ENCODE measurements at places on chromosomes 1 and 21.
A peak's percentile ranks its signal among the peaks of the same experiment; 100 is the strongest.

GRCh38 chr21:42681296-42682206, 28.1 kb downstream of the PDE9A start:
- no peak for DNase-seq

- DNase-seq, result peak; percentile 73
These were observed 6.2 kb downstream of the PROX1 start for GRCh38 chr1:213993929-213994328.

GRCh38 chr1:116677474-116678062, 10.0 kb upstream of the IGSF3 start:
- DNase-seq, result no peak

DNA sequence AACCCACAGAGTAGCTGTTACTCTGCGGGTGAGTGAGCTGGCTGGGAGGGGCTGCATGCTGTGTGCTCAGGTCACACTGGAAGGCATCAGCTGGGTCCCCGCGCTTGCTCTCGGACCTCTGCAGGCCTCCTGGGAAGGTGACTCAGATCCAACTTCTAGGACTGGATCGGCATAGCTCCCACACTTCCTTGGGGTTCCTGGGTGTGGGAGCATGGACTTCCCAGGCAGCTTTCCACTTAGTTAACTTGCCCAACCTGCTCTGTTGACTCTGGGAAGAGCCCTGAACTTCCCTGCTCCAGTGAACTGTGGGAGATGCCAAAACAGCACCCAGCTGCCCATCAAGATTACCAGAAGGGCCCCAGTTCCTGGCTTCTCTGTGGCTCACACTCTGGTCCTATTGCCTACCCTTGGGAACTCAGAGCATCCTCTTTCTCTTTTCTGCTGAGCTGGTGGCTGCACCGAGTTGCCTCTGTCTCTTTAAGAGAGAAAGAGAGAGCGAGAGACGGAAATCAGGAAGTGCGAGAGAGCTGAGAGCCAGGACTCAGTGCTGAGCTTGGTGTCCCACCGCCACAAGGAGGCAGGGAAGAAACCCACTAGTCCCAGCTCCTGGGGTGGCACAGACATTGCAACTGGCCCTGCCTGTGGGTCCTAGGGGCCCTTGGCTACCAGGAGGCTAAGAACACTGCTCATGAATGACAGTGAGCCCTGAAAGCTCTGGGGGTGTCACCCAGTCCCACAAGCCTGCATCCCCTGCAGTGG, at the start of gene IKBKE:
TSS of gene IKBKE (plus strand) at position 544 of the 759 bp plus-strand sequence. CDS start 2,752 bp downstream, outside the sequence.
- DNase-seq, result peak; percentile 52

DNA sequence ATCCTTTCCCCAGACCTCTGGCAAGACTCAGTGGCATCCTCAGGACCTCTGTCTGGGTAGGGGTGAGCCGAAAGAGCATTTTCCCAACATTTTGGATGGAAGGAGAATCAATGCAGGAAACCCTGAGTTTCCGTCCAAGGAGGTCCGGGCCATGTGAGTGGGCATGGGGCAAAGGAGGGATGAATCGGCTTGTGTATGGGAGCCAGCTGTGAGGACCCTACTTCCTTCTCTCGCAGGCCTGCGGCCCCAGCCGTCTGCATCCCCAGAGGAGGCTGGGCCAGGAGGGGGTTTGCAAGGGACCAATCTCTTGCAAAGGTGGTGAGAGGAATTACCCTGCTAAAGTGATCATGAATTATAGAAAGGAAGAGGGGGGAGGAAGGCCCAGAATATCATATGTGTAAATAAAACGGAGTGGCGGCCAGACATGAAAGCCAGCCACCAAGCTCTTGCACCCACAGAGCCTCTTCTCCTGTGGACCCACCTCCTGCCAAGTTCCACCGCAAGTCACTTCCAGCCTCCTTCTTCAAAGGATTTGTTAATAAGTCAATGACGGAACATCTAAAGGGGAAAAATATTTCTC, 48.2 kb upstream of the POU3F1 start:
- no peak for DNase-seq

- no peak for DNase-seq
These were observed 86.9 kb upstream of the ZBTB40 start for GRCh38 chr1:22364764-22365163.

GRCh38 chr1:183306317-183307042, 111.7 kb downstream of the NMNAT2 start:
- DNase-seq, result no peak

DNA sequence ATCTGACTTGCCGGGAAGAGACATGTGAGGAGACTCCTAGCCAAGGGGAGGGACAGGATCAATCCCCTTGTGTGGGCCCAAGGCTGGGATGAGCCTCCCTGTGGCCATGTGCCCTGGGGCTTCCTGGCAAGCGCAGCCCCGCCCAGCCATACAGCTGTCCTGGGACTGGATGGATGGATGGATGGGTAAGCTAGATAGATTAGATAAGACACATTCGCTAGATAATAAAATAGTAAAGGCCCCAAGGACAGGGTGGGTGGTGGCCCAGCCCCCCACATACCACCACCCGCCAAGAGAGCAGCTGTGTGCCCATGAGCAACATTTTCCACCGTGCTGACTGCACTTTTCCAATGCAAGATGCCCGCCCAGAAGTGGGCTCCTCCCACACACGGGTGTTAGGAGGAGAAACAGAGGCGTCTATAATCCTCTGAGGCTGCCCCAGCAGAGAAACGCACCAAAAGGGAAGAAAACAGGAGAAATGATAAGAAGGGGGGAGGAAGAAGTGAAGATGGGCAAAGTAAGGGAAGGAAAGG, 25.1 kb downstream of the ZBTB17 start:
- no peak for DNase-seq

DNA sequence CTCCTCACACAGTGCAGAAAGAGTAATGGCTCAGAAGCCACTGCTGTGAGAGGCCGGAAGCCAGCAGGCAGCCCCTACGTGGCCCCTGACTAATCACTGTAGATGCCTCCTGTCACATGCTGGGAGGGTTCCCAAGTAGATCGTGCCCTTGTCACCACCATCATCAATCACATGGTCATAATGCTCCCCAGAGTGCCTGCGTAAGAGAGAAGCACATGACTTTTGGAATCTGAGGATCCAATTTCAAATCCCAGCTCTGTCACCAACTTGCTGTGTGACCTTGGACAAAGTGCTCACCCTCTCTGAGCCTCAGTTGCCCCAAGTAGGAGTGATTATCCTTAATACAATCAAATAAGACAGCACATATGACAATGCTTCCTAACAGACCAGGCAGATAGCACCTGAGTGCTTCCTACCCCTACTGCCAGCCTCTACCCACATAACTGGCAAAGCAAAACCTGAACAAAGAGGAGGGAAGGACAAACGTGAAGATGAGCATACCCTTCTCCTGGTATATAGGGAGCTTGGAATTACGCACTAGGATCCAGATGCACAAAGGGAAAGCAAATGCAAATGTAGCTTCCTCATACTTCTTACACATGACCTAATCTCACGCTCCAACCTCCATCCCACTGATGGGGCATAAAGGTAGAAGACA, 65.7 kb downstream of the SDC3 start:
- no peak for DNase-seq

DNA sequence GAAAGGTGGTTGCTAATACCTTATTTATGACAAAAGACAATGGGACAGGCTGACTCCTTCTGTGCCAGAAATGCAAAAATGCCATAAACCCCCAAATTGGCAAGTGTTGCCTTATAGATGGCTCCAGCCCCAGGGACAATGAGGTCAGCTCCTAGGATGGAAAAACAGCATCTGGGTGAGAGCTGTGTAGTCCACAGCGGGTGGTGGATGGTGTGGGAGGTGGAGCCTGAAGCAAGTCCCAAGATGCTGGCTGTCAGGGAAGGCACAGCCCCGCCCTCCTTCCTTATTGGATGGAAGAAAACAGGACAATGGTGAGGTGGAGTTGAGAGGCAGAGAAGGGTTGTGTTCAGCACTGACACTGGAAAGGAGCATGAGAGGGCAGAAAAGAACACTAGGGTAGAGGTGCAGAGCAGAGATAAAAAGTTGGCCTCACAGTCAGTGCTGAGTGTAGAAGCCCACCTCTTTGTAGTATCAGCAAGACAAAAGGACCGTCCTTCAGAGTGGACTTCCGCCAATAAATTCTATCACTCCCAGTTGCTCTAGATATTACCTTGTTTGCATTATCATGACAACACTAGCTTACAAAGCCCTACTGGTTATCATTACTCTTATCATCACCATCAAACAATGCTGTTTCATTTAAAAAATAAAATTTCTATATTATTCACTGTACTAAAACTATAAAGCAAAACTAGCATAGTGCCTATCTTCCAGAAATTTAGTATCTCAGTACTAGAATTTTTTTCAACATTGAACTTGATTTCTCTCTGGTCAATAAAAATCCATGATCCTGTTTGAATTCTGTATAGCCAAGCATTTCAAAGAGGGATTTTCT, 3.7 kb upstream of the SDE2 start:
- DNase-seq, result peak; percentile 88

DNA sequence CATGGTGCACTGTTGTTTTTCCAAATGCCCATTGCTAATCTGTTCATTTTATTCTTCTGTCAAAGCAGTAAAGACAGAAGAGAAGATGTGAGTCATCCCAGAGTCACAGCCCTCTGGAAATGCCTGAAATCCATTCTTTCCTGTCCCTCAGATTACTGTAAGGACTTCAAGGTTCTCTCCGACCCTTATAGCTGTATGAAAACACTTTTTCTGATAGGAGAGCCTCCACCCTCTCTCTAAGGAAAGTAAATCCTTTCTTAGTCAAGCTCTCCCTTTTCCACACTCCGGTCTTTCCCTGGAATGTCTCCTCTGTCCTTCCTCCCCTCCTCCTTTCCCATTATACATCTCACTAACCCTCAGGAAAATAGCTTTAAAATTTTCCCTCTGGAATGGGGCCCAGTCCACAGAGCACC, 3.5 kb upstream of the PRDX6 start:
- DNase-seq, result no peak

DNA sequence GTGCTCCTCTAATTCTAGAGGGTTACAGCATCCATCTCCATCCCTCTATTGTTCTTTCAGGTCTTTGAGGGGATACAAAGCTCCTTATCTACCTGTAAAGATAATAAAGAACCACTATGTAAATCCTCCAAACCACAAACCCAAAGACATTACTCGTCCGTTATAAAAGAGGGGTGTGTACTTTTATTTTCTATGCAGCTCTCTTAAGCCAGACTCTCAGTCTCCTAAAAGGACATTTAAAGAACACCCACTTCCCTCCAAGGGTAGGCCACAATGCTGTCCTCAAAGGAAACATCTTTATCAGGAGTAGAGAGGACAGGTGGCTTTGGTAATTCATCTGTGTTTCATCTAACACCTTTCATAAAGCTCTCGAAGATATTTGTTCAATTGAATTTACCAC, 67.9 kb upstream of the DYNLT5 start:
- DNase-seq, result no peak

DNA sequence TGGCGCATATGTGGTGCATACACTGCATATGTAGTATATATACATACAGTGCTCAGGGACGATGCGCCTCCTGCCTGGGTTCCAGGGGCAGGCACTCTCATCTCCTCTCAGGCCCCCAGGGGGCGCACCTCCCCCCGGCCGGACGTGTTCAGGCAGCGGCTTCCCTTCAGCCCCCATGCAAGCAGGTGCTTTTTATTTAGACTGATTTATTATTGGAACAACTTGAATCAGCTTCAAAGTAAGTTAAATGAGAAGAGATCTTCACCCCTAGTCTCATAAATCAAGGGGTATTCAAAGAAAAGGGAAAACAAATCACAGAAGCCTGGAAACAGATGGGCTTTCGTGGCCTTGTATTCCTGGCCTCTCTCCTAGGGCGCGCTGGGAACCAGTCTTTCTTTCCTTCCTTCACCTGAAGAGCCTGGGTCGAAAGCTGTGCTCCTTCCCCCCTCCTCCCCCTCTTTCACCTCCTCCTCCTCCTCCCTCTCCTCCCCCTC, 64.6 kb downstream of the UBIAD1 start:
- peak; percentile 53 for DNase-seq

DNA sequence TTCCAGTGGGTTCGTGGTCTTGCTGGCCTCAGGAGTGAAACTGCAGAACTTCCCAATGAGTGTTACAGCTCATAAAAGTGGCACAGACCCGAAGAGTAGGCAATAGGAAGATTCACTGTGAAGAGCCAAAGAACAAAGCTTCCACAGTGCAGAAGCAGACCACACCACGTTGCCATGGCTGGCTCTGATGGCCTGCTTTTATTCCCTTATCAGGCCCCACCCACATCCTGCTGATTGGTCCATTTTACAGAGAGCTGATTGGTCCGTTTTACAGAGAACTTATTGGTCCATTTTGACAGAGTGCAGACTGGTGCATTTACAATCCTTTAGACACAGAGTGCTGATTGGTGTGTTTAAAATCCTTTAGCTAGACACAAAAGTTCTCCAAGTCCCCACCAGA, 131.4 kb upstream of the CHRM3 start:
- no peak for DNase-seq

DNA sequence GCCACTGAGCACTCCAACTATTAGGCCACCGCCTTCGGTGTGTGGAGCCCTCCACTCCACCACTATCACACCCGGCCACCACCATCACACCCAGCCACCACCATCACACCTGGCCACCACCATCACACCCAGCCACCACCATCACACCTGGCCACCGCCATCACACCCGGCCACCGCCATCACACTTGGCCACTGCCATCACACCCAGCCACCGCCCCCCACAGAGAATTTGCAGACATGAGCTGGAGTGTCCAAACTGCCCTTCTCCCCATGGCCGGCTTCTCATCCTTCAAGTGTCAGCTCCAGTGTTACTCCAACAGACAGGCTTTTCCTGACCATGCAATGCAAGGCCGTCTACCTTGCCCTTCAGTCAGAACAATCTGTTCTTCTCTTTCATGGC, 50.4 kb upstream of the A3GALT2 start:
- DNase-seq, result no peak

GRCh38 chr1:182441719-182442118, 8.2 kb upstream of the RGSL1 start:
- no peak for DNase-seq

GRCh38 chr1:239987103-239987745, 104.5 kb upstream of the FMN2 start:
- DNase-seq, result no peak

DNA sequence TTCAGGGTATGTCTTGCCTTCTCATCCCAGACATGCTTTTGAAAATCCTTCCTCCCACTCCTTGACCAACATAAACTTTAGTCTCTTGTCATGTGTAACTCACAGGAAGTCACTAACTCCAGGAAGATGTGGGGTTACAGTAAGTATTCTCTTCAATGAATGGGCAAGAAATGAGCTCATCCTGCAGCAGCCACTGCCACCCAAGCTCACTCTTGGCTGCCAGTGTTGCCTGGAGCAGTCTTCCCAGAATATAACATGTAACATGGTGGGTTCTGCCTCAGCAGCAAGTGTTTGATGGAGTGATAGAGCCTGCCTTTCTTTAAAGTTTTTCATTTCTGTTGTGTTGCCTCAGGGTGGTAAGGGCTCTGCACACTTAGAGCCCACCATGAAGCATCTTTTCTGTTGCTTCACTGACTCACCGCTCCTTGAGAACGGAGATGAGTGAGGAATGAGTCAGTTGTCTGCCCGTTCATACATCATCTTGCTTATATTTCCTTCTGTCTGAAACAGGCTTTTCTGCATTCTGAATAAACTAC, 187.0 kb downstream of the TPR start:
- DNase-seq, result no peak

DNA sequence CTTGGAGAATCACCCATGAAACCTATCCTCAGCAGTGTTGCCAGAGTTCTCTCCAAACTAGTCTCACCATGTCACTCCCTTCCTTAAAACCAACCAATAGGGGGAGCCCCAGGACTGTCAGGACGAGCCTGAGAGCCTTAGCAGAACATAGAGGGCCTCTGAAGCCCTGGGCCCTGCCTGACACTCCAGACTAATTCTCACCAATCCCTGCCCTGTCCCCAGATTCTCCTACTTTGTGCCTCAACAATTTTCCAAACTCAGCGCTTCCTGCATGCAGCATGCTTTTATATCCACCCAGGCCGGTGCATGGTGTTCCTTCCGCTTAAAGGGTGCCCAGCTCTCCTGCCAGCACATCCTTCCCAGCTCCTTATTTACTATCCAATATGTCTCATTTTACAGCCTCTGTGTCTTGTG, 42.7 kb downstream of the HSD3B1 start:
- DNase-seq, result peak; percentile 83
